ENCODE measurements at places on chromosomes 7 and 10.

- no peak for DNase-seq
These were observed 237.1 kb upstream of the SHH start for GRCh38 chr7:156049366-156049765.

GRCh38 chr7:111408724-111409123, 153.6 kb downstream of the IMMP2L start:
- DNase-seq: no peak

- DNase-seq: no peak
These were observed 174.1 kb upstream of the BET1 start for GRCh38 chr7:94178230-94178629.

DNA sequence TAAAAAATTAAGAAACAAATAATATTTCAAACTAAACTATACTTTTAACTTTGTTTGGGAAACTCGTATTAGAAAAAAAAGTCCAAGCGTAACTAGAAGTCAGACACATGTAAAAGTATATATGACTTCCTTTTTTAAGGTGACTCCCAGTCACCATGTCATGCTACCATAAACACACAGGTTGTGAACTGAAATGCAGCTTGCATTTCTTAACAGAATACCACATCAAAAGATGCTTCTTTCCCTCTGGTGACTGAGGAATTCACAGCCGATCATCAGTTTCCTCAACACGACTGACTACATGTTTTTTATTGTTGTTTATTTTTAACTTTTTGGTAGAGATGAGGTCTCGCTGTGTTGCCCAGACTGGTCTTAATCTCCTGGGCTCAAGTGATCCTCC, 445.0 kb downstream of the PARD3 start:
- DNase-seq: no peak
